ENCODE measurements at places on chromosomes 5 and 9. TPM values are rescaled to one million over a fixed set of nuclear protein-coding genes. Genes with fewer than 3 reads are reported as not detected.

- DNase-seq = no peak
Measured at GRCh38 chr9:110977259-110977709, 61.0 kb downstream of the LPAR1 start.

GRCh38 chr9:91274949-91275492 is 86.7 kb downstream of the AUH start:
- no peak for DNase-seq

IRX2 gene
- not detected for total RNA-seq

GRCh38 chr5:96821260-96821916 is 13.6 kb upstream of the ERAP1 start:
- no peak for DNase-seq

DNA sequence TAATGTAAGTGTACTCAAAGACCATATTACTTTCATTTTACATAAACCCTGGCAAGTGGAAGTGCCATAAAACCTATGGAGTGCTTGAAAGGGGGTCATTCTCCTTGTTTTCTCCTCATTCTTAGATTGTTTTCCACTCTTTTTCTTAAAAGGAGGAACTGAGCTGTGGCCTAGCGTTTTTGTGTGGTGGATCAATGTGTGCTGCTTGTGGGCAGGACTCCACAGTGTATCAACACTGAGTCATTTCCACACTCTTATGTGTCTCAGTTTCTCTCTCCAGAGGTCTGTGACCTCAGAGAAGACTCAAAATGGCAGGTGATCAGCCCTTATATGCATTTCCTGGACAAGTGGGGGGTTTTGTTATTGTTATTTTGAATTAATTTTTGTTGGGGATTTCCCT is 516.1 kb upstream of the CDH10 start:
- no peak for DNase-seq

- DNase-seq = no peak
Measured at GRCh38 chr5:55894135-55894534, 43.0 kb downstream of the IL31RA start.

NDUFAF2 gene
- 29.0 TPM for total RNA-seq

AK1 gene
- 37.7 TPM for total RNA-seq

GRCh38 chr9:7103367-7103766 is 345.6 kb downstream of the KDM4C start:
- DNase-seq = no peak

GRCh38 chr5:179427676-179428056 is 82.4 kb upstream of the ADAMTS2 start:
- no peak for DNase-seq

Data from activated T-cell treated with anti-CD3 and anti-CD28 coated beads, Interleukin-2, amount 50 U/mL, for 72 hours (primary cell).